RCC 7860 (cell line): ENCODE measurements at places on chromosomes 6 and 20.

GRCh38 chr6:27847706-27848105, 64.5 kb downstream of the OR2B2 start:
- no peak for DNase-seq

- no peak for DNase-seq
Measured at GRCh38 chr20:1842281-1842680, 52.9 kb upstream of the SIRPA start.

- no peak for DNase-seq
Measured at GRCh38 chr6:162618448-162619002, 109.0 kb downstream of the PRKN start.

GRCh38 chr6:28523241-28523622, 2.4 kb upstream of the GPX5 start:
- no peak for DNase-seq

GRCh38 chr6:166586424-166587156, at the start of gene RAMACL:
TSS of gene RAMACL (minus strand) at chr6:166586678. CDS start at chr6:166586477, 201 bp downstream.
- DNase-seq = no peak

DNA sequence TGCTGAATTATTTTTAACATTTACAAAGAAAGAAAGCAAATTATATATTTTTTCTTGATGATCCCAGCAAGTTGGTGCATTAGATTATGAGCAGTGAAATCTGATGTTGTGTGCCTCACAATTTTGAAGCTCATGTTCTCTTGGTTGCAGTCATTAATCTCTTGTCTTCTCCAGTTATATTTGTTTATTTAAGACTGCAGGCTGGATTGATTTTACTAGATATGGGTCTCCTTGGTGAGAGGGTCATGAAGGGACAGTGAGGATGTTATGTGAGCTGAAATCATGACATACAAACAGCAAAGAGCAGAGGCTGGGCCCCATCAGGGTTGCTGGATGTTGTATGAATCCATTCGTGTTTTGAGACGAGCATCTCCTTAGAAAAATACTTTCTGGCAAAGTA, 64.2 kb upstream of the AKIRIN2 start:
- DNase-seq = no peak

DNA sequence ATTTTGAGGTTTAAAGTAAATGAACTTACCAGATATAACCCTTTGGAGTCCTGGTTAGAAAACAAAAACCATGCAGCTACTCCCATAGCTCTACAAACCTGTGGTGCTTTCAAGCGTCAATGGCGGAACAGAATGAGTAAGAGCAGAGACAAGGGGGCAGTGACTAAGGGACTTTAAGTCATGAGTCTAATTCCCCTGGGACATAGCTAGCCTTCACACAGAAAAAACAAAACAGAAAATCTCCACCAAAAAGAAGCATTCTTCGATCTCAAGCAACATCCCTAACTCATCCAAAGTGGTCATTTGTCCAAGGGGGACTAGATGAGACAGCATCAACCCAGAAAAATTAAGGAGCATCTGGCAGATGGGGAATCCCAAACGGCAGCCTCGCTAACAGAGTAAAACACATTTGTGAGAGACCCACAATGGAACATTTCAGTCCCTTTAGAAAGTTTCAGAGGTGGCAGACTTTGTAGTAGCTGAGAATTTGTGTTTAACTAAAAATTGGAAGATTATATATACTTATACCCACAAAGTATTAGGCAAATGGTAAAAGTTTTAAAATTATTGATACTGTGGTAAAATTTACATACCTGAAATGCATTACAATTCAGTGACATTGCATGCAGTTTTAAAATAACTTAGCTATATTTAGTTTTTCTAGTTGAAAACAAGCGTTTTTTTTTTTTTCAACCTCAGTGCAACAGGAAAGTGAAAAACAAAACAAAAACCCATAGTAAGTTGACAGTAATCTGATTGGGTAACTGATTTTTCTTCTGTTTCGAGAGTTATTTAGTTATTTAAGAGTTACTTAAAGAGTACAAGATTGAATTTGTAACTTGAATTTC, 67.5 kb downstream of the KCNQ5 start:
- no peak for DNase-seq

DNA sequence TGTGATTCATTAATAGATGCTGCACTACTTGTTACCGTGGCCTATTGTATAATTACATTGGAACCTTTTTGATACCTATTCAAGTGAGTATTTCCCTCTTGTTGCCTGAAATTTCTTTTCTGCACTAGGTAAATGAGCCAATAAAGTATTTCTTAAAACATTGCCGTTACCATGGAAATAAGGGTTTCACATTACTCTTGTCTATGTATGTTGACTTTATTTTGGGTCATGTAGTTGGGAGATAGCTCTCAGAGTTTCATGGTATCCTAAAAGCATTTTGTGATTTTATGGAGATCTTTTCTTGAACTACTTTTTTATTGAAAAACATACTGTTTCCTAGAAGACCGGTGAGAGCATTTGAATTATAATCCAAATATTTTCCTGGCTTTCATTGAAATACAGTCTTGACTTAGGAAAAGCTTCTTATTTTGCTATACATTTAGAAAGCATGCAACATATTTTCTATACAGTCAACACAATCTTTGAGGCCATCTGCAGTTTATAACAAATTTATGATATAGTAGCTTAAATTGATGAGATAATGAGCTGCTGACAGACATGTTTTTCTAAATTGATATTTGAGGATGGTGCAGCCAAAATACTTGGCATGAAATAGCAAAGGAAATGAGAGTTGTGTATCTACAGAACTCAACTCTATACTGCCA, 650.4 kb downstream of the RFPL4B start:
- no peak for DNase-seq

- peak; percentile 42 for DNase-seq
Measured at GRCh38 chr6:125791151-125791819, 525 bp downstream of the NCOA7 start.

DNA sequence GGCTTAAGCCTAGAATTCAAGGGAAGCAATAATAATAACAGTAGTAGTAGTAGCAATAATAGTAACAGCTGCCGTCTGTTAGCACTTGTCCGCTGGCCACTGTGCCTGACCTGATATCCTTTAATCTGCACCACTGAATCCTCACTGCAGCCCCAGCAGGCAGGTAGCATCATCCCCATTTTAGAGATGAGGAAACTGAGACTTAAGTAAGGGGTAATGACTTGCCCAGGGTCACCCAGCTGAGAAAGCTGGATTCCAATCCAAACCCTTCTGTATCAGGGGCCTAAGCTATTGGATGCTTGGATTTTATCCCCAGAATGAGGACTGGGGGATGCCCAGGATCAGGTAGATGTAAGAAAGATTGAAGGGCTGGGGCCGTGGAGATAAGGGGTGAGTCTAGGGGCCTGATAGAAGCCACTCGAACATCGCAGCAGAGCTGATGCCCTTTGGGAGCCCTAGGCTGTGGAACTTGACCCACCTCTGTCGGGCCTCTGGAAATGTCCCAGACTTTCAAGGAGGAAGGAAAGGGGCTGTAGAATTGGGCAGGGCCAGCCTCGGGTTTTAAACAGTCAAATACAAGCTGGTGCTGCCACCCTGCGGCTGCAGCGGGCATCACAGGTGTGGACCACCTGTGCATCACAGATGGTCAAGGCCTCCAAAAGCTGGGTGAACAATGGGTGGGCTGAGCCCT, 102.1 kb upstream of the MYL9 start:
- peak; percentile 20 for DNase-seq

GRCh38 chr6:140847262-140847645, 1285.5 kb upstream of the GJE1 start:
- no peak for DNase-seq

DNA sequence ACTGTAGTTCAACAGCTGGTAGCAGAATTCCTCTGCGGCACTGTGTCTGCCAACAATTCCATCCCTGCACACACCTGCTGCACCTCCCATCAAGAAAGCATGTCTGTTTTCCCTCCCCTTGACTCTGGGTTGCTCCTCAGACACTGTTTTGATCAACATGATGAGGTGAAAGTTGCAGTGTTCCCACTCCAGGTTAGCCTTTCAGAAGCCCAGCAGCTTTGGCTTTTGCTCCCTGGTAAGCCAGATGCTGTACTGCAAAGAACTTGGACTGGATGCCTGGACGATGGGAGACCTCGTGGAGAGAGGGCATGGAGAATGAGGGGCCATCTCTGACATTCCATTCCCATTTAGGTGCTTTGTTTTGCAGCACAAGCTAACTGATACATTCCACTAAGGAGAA, 79.1 kb upstream of the MAFB start:
- DNase-seq = no peak

DNA sequence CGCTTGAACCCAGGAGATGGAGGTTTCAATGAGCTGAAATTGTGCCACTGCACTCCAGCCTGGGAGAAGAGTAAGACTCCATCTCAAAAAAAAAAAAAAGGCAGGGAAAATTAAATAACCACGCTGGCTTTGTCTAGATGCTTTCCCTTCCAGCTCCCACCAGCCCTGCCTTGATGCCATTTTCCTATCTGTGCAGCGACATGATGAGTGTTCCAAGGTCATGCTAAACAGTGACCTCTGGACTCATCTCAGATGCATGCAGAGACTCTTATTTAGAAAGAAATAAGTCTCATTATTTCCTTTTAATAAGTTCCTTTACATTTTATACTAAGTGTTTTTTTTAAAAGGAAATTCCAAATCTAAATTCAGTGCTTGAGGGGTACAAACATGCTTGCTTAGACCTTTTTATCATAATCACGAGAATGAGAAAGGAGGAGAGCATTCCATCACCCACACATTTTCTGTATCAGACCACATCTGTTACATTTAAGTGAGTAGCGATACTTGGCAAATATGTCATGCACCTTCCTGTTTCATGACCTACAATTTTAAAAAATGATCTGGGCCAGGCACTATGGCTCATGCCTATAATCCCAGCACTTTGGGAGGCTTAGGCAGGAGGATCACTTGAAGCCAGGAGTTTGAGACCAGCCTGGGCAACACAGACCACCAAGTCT, 101.1 kb upstream of the RREB1 start:
- no peak for DNase-seq

GRCh38 chr6:41191569-41191968, 9.4 kb downstream of the TREML2 start:
- no peak for DNase-seq

GRCh38 chr6:125207956-125208355, 54.4 kb downstream of the TPD52L1 start:
- no peak for DNase-seq

DNA sequence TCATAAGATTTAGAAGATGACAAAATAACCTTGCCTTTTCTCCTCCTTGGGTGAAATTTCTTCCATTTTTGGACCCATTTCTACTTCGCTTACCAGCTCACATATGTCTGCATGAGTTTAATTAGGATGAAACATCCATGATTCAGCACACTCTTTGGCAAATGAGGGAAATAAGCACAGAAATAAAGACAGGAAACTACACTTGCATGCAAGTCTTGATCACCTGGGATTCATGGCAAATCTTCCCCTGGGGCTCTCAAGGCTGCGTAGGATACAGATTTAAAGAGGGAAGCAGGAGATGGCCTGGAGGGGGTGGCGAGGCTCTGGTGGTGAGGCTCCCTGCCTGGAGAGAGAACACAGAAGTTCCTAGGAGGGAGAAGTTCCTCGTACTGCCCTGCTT, 147.8 kb downstream of the EDN3 start:
- DNase-seq = no peak

DNA sequence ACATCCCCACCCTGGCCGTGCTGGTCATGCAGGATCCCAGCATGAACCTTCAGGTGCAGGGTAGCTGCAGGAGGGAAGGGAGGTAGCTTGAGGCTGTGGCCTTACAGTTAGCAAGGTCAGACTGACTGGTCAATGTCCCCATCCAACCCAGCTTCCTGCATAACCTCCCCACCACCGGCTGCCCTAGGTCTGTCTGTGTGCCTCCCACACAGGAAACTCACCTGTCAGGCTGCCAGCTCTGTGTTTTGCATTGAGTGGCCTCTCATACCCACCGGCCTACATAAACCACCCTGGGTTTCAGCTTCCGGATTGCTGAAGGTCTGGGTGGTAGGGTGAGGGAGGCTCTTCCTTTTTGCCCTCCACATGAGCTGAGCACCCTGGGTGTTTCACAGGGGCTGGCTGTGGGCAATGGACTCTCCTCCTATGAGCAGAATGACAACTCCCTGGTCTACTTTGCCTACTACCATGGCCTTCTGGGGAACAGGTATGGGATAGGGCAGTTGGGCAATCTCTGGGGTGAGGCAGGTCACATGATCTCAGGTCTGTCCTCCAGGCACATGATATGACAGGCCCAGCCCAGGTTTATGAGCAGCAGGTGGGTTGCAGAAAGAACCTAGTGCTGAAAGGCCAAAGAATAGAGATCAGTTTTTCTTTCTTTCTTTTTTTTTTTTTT, 1.8 kb downstream of the CTSA start:
- DNase-seq = no peak

GRCh38 chr6:39197521-39197920, 31.8 kb downstream of the KCNK5 start:
- no peak for DNase-seq

DNA sequence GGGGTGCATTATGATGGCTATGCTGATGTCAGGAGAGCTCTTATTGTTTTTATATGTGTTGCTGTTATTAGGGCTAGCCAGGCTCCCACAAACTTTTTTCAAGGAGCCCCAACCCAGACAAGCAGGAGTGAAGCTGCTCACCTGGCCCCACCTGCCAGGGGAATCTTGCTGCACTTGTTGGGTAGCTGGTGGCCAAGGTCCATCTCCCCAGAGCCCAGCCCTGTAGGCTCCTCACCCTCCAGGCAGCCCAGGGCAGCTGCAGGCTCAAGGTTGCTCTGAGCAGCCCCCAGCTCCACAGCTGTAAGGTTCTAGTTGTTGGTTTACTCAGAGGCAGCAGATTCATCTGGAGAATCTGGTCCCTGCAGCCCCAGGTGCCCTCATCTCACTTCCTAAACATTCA, 46.8 kb upstream of the SIRPA start:
- DNase-seq = no peak

DNA sequence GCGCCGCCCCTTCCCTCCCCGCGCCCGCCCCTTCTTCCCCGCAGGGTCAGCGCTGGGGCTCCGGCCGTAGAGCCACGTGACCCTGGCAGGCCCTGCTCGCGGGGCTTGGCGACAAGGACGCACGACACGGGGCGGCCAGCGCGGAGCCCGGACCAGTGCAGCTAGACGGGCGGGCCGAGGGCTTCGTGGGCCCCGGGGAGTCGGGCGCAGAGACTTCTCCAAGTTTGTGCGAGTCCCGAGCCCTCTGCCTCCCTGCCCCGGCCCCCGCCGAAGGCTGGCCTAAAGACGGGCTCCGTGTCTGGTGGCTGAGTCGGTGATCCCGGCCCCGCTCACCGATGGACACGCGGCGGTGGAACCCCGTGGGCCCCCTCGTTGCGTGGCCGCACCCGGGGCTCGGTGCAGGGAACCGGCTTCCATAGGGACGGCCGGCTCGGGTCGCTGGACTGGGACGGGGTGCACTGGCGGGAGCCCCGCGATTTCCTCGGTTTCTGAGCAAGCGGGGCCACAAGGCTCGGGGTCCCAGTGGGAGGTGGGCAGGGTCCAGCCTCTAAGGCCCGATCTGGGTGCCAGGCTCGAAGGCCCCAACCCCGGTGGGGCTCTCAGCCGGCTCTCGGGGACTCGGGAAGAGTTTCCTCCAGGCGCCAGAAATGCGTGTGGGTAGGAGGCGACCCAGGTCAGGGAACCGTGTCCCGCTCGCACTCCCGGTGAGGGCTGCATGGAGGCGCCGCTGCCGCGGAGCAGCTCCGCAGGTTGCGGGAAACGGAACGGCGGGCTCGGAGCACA, 452 bp upstream of the GATA5 start:
- no peak for DNase-seq

- peak; percentile 98 for DNase-seq
Measured at GRCh38 chr6:161038229-161039031, 46.9 kb downstream of the MAP3K4 start.
